Activated gamma-delta T cell (primary cell): ENCODE measurements at places on chromosomes 7 and 10.

DNA sequence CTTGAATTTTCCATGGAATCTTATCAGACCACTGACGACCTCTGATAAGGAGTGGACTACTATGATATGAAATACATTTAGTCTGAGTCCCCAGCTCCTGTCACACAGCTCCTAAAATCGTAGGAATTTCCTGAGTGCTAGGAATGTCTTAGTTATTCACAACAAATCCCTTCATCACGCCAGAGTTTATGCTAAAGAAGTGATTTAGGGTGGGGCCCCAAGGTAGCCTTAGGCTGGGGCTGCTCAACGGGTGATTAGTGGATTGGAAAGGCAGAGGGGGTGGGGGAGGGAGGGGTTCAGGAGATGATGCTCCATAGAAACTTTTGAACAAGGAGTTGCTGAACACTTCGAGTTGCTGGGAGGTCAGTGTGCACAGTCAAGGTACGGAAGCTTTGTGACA, 7.0 kb upstream of the TET1 start:
- DNase-seq, result no peak

DNA sequence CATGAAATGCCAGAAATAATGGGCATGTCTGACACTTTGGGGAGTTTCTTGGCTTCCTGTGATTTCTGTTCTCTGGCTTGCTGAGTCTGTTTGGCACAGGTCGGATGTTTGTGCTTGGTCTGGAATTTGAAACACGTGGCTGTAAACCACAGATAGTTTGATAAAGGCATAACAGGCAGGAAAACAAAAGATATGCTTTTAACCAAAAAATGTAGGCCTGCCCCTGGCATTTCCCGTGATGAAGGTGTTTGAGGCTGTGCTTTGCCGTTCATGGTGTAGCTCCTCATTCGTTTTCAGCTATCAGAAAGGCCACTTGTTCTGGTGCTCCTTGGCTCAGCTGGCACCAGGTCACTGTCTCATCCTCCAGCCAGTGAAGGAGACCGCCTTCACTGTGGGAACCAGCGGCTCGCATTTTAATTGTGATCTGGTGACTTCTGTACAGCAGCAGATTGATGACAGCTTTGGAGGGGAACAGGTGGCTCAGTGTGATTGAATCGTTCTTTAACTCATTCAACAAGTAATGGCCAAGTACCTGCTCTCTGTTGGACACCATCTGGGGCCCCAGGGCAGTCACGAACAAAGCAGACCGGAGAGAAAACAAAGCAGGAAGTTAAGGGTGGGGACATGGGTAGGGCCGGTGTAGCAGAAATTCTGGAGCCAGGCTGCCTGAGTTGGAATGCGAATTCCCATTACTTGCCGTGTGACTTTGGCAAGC, 111.5 kb downstream of the CCNY start:
- no peak for DNase-seq

DNA sequence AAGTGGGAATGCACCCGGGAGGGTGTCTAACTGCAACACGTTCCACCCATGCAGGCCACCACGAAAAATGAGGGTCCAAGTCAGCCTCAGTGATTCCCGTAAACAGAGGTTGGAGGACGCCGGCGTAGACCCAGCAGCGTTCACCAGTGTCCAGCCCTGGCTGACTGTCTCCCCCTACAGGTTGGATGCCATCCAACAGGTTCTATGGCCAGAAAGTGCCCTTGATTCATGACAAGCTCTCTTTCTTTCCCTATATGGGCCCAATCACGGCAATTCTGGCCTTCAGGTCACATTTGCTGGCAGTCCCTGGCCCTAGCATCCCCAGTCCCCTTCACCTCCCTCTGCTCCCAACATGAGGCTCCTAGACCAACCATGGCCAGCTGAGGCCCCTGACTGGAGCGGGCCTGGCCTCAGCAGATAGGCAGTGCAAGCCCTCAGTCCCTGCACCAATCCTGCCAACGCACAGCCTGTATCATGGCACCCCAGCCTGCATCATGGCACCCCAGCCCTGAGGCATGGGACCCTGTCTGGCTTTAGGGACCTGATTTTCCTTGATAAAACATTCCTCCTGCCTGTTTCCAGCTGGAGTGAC, 227.4 kb downstream of the GRID1 start:
- no peak for DNase-seq

DNA sequence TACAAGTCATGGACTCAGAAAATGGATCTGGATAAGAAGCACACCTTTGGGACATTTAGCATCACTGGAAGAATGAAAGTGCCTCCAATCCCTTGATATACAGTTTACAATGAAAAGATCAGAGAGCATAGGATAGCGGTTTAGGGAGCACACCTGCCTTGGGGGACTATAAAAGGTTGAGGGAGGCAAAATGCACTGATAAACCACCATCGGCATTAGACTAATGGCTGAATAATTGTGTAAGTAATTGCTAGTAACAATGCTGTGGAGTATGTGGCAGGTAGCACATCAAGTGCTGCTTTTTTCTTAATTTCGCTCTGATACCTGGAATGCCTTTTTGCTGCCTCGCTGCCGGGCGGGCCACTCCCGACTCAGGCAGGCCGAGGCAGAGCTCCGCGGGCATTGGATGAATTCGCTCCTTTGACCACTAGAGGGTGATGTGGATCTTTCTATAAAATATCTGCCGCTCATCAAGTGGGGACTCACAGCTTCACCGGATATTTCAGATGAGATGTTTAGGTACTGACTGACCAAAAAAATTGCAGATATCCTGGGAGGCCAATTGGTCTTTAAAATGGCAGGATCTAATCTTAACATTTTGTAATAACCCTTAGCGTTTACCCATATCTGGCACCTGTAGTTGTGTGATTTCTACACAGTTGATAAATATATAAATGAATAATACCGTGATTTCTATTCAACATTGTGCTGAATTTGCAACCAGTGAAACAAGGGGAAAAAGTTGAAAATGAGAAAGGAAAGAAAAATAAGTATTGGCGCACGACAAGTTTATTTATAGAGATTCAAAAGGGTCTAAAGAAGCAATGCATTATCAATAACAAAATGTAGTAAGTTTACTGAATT, 116.8 kb upstream of the PRSS1 start:
- DNase-seq, result no peak

GRCh38 chr7:106419455-106420182, 134.8 kb upstream of the NAMPT start:
- no peak for DNase-seq

DNA sequence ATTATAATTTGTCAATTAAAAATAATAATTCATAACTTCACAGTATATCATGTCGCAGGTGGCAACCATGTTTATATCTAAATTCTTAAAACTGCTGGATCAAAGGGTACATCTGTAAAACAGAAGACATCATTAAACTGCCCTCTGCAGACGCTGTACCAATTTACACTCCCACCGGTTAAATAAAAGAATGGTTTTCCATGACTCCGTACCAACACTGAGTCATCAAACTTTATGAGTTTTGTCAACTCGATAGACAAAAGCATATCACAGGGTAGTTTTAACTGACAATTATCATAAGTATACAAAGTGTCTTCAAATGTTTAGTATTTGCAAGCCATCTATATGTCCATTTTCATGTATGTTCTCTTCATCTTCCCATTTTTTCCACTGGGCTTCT, 5.7 kb upstream of the GSTK1 start:
- DNase-seq, result no peak

DNA sequence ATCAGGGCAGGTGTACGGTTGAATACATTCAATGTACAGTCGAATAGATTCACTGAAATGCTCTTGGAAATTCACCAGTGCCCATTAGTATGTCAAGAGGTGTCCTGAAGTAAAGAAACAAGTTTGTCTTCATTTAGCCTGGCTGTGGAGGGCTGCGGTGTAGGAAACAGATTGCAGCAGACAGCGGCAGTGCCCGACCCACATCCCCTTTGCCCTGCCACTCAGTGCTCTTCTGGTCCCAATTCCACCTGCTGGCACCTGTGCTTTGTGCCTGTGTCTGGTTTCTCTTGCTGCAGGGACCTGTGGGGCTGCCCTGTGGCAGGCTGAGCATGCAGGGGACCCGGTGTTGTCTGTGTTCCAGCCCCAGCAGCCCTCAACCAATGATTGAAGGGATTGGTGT, 183.7 kb downstream of the RPS24 start:
- no peak for DNase-seq

- DNase-seq, result no peak
These were observed 28.7 kb upstream of the SFRP5 start for GRCh38 chr10:97800474-97800873.

DNA sequence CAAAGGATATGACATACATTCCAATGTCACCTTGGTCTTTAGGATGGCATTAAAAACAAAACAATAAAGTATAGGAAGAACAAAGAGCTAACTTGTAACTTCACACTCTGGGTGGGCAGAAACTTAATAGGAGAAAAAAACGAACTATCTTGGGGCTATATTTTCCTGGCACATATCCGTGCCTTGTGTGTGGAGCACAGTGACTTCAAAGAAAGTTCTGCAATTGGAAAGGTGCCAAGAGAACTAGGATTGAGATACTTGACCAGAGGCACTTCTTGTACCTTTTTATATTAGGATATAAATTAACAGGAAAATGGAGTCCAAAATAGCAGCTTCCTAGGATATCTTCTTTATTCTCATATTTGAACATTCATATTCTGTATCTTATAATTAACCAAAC, 148.4 kb downstream of the SEMA3D start:
- no peak for DNase-seq

- DNase-seq, result no peak
These were observed 44.8 kb upstream of the GRID1 start for GRCh38 chr10:86411281-86411841.

GRCh38 chr10:74973741-74974392, 137.6 kb upstream of the SAMD8 start:
- DNase-seq, result no peak

DNA sequence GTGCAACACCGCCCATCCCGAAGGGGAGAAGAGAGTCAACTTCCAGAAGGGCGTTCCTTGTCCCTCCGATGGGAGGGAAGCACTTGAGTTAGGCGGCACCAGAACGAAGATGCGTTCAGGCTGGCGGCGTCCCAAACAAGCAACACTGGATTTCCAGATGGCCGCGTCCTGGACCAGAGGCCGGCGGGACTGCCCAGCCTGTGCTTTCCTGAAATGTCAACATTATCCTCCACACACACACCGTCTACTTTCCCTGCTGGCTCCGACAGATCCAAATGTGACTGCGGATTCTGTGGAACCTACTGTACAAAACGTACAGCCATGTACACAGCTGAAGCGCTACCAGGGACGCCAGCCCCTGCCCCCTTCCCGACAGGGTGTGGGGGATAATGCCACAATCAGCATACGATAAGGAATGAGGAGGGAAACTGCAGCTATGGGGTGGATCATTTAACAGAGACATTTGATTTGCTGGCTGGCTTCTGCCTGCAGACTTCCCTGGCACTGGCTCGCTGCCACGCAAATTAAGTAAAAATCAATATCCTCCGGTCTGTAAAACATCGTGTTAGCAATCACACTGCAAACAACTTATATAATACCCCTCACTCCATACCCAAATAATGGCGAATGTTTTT, 82.1 kb downstream of the ZRANB1 start:
- no peak for DNase-seq

DNA sequence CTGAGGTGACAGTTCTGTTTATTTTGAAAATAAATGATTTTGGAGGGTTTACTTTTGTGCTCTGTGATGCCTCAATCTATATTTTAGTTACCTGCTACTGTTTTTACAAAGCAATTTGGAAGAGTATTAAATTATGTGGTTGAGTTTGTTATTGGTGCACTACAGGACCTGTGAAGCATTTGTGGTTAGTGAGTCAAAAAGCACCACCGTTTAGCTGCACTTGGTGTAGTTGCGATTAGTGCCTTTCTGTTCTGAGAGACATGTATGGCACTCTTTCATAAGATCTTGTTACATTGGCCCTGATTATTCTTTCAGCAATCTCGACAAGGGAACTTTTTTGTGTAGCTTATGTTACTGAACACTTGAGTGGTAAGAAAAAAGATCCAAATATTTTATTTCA, 132.2 kb downstream of the BBS9 start:
- DNase-seq, result no peak

- DNase-seq, result no peak
These were observed 26.7 kb downstream of the PLPP4 start for GRCh38 chr10:120483651-120484301.

DNA sequence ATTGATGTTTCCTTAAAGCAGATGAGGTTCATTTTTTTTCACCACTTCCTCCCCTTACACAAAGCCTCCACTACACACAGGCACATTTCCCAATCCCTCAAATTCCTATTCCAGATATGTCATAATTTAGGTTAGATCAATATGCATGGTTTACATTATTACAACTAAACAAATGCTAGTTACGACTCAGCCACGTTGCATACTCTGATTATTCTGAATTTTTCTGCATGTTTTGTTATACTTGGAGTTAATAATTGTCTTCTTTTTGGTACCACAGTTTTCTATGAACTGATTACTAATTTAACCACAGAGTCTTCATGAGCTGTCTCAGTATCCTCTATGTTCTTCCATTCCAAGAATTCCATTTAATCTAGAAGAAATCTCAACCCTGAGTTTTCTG, 4.4 kb upstream of the BICC1 start:
- DNase-seq, result no peak

- DNase-seq, result no peak
These were observed 72.7 kb upstream of the SEC61G start for GRCh38 chr7:54831644-54832095.

DNA sequence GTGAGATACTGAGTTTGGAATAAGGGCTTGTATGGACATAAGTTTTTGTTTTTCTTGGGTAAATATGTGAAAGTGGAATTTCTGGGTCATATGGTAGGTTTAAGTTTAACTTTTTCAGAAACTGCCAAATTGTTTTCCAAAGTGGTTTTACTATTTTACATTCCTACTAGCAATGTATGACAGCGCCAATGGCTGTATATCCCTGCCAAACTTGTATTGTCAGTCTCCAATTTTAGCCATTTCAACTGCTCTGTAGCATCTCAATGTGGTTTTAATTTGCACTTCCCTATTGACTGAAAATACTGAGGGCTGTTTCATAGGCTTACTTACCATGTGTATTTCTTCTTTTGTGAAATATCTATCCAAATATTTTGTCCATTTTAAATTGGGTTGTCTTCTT, 90.5 kb upstream of the ZNF32 start:
- no peak for DNase-seq

- no peak for DNase-seq
These were observed 52.4 kb upstream of the LRRC17 start for GRCh38 chr7:102860351-102860811.

GRCh38 chr10:62749093-62749683, 55.3 kb upstream of the ADO start:
- DNase-seq, result no peak

DNA sequence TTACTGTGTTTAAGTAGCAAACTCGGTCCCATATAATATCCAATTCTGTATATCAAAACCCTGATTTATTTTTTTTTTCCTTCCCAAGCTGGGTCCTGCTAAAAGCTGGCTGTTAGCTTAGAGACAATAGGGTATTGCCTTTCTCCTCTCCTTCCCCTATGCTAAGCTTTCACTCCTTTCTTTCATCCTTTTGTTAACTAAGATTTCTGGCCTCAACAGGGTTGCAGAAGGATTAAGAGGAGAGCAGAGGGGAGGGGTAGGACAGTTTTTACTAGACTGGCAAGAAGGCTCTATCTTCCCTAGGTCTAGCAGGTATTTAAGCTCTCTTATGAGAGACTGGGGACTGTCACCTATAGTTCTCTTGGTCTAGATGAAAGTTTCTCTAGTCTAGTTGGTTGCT, 229.2 kb downstream of the KCND2 start:
- DNase-seq, result no peak
